GM04503 (cell line): ENCODE measurements at places on chromosomes 11 and 22.

DNA sequence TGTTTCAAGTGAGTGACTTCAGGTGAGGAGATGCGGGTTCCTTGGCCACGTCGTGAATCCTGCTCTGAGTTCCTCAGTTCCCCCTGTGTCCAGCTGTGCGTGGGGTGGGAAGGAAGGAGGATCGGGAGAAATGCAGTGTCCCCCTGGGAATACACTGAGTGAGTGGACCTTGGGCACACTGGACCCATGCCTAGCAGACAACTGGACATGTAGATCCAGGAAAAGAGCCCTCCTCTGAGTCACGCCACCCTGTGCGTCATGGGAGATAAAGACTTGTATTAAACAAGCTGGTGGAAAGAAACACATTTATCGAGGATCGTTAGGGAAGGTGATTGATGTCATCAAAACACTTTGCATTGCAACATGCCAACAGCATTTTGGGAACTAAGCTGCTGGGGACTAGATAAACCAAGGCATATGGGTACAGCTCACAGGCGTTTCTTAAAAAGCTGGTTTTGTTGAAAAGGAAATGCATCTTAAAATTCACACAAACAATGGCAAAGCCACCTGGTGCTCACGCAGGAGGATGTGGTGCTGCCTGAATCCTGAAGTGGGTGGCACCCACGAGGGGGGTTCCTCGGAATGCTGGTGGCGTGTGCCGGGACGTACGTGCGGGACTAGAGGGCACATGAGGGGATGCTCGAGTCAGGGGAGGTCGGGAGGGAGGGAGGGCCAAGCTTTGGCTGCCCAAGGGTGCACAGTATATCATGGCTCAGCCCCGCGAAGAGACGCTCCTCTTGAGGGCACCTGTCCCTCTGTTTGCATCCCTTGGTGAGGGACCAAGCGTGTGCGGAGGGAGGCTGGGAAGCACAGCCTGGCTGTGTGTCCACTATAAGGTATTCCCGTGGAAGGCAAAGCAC is 303.5 kb downstream of the TBC1D22A start:
- DNase-seq = no peak

GRCh38 chr11:46332568-46333393 is 14.5 kb upstream of the DGKZ start:
- DNase-seq = no peak

- no peak for DNase-seq
Measured at GRCh38 chr11:48055292-48056132, 75.2 kb downstream of the PTPRJ start.

- peak; percentile 59 for DNase-seq
Measured at GRCh38 chr11:123197711-123198110, 2.7 kb upstream of the CLMP start.

GRCh38 chr22:20578707-20579106 is 71.3 kb downstream of the MED15 start:
- no peak for DNase-seq

DNA sequence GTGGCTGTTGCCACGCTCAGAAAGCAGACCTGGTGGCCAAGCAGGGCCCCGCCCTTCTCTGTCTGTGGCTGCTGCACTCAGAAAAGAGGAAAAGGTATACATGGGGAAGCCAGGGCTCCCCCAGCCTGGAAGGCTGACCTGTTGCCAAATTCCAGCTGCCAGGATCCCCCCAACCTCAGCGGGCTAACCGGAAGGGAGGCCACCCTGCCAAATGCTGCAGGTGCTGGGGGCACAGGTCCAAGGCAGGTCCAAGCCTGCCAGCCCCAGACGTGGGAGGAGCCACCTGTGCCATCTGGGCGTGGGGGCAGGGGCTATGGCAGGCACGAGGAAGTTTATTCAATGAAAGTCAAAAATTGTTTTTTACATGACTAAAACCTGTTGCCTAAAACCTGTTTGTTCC is 2.6 kb downstream of the NPTXR start:
- no peak for DNase-seq

GRCh38 chr11:90220391-90220790 is 2.5 kb downstream of the CHORDC1 start:
- DNase-seq = no peak

GRCh38 chr11:76709756-76710155 is 39.2 kb upstream of the LRRC32 start:
- no peak for DNase-seq

GRCh38 chr22:35397095-35397904 is 2.6 kb upstream of the MCM5 start:
- DNase-seq = no peak

DNA sequence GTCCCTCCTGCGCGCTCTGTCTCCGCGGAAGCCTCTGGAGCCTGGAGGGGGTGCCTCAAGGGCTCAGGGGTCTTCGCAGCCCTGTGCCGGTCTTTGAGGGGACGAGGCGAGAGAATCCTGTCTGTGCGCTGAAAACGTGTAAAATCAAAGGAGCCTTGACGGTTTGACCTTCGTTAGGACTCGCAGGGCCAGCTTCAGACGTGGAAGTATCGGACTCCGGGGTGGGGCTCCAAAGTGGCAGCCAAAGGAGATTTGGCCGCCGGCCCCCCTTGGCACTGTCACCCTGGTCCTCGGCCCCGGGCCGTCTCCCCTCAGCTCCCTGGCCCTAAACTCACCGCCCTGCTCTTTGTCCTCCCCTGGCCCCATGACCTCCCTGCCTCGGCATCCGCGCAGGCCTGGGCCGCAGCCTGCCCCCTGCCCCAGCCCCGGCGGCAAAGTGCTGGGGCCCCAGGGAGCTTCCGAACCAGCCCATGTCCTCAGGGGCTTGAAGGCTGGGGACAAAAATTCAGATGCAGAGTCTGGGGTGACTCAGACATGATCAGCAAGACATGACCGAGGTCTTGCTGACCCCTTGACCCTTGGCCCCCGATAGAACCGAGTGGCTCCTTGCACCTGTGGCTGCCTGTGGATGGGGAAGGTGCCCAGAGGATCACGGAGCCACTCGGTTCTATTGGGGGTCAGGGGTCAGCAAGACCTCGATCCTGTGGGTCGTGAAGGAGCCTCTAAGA is 6.9 kb upstream of the PHRF1 start:
- no peak for DNase-seq

GRCh38 chr22:19411690-19412045 is 19.9 kb downstream of the HIRA start:
- DNase-seq = no peak

DNA sequence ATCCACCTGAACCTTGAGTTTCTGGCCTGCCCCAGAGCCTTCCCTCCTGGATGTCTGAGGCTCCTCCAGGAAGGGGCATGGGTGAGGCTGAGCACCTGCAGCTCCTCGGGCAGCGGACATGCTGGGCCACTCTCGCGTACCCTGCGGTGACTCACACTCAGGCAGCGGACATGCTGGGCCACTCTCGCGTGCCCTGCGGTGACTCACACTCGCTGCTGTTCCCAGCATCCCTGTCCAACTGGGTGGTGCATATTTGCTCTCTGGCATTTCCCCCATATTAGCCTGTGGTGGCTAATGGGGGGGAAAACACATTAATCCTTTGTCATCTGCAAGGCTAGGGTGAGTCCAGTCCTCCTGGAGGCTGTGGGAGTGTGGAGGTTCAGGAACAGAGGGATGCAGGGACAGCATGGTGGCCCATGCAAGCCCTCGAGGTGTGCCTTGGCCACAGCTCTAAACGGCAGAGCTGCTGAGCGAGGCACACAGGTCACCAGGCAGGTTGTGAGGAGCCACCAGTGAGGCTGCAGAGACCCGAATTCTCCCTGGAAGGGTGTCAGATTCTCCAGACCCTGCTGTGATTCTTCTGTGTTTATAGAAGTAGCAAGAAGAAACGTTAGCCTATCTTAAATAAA is 728.1 kb downstream of the BRD1 start:
- no peak for DNase-seq

DNA sequence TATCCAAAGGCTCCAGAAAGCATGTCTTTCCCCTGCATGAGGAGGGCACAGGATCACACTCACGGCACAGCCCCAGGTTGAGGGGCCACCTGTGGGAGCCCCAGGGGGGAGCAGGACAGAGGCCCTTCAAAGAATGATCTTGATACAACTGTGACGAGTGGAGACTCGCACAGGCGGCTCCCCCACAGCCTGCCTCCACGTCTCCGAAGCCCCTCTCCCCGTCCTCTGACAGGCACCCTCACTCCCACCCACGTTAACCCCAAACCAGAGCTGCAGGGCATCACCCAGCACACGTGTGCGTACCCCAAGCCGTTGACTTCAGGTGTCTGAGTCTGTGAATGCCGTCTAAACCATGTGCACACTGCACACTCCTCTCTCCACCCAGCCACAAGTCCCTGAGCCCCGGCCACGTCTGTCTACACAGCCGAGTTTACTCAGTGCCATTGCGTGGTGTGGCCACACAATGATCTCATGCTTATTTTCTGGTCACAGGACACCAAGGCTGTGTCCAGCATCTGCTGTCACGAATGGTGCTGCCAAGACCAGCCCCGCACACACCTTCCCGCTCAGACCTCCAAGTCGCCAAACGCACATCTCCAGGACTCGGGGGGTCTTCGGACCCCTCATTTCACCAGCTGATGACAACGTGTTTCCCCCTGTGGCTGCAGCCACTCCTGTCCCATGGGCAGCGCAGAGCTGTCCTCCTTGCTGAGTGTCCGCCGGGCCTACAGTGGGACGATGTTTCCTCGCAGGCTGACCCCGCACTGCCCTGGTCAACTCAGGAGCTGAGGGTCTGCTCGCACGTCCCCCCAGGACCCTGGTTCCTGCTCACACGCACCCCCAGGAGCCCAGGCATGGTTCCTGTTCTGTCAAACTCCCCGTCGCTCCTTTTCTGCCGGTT is 251.2 kb downstream of the BRD1 start:
- no peak for DNase-seq

DNA sequence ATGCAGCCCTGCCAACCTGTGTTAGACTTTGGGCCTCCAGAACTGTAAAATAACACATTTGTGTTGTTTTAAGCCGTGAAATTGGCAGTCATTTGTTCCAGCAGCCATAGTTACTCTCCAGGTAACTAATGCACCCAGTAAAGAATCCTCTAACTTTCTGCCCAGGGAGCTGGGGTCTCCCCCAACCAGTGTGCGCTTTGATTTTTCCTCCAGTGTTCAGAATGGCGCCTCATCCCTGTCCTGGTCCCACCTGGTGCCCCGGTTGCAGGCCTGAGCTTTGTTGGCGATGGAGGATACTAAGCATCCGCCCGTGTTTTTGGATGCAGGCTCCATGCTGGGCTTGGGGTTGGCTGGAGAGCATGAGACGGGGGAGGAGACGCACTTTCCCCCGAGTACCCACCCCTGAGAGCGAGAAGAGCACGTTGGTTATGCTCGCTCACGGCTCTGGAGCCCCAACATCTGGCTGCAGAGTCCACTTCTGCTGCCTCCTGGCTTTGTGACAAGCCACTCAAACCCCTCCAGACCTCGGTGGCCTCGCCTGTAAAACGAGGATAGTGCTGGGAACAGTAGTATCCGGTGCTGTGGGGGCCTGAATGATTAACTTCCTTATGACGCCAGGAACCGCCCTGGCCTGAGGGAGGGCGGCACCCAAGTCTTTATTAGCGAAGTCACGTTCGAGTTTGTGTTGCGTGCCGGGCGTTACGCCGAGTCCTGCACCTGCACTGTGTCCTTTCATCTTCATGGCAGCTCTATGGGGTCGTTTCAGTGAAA is 25.8 kb downstream of the MRGPRD start:
- DNase-seq = no peak

- no peak for DNase-seq
Measured at GRCh38 chr11:112596324-112596723, 335.7 kb upstream of the PLET1 start.

GRCh38 chr22:42039271-42039670 is 31.3 kb downstream of the NAGA start:
- DNase-seq = no peak
